Mesenteric fat pad (tissue), 1 donor: ENCODE measurements at places on chromosomes 7 and 10.

DNA sequence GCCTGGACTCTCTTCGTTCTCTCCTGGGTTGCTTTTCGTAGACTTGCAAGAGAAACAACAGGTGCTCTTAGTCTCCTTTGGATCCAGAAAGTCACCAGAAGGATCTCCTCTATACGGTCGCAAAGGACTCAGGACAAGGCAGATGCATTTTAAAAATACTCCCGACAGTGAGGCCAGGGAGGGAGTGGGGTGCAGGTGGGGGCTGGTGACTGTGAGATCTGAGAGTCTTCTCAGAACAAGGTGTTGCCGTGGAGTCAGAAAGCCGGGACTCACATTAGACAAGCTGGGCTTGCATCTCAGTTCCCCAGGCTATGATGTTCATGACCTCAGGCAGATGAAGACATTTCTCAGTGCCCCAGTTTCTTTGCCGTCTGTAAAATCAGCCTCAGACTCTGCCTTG lies 507.2 kb downstream of the TCERG1L start:
- peak; percentile 51 for DNase-seq

GRCh38 chr7:55286666-55287065 lies 78.5 kb upstream of the LANCL2 start:
- DNase-seq, result peak; percentile 28

DNA sequence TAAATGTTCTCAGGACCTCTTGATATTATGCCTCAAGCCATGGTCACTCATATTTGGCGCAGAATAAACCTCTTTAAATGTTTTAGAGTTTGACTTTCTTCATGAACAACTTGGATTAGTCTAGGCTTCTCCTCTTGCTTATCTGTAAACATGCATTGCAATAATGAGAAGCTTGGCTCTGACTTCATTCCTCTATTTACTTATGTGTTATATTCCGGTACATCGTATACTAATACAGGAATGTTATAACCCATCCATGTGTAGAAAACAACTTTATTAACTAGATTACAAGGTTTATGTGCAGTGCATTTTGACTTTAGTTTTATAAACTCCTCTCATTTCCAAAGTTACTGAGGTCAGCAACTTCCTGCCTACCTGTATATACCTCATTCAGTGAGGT lies 944.3 kb upstream of the GHITM start:
- DNase-seq, result no peak

DNA sequence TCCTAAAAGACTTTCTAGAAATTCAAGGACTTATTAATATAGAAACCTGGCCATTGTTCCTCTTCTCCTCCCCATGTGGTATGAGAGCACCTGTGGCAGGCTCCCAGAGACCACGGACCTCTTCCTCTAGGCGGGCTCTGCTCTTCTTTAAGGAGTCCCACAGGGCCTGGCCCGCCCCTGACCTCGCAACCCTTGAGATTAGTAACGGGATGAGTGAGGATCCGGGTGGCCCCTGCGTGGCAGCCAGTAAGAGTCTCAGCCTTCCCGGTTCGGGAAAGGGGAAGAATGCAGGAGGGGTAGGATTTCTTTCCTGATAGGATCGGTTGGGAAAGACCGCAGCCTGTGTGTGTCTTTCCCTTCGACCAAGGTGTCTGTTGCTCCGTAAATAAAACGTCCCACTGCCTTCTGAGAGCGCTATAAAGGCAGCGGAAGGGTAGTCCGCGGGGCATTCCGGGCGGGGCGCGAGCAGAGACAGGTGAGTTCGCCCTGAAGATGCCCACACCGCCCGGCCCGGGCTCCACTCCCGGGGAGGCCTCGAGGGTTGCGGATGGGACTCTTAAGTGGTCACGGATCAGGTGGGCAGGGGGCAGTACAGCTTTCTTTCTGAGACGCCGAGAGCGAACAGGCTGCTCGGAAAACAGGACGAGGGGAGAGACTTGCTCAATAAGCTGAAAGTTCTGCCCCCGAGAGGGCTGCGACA lies at the start of gene SLC26A4:
SLC26A4 (plus strand) TSS at position 448 of the 700 bp plus-strand sequence. CDS start 814 bp downstream, outside the sequence.
- no peak for DNase-seq

- DNase-seq, result no peak
Measured at GRCh38 chr7:41755096-41755495, 52.2 kb upstream of the INHBA start.

DNA sequence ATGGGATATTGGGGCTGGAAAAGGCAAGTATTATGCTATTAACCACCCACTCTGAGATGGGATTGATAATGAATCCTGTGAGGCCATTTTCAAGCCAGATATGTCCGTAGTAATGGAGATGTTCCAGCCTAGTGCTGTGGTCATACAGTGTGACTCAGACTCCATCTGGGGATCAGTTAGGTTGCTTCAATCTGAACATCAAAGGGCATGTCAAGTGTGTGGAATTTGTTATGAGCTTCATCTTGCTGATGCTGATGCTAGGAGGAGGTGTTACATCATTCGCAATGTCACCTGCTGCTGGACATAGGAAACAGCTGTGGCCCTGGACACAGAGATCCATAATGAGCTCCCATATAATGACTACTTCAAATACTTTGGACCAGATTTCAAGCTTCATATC lies 144.7 kb downstream of the PLCE1 start:
- no peak for DNase-seq

GRCh38 chr10:69732147-69732825 lies 69.4 kb upstream of the COL13A1 start:
- no peak for DNase-seq

GRCh38 chr10:63227207-63227895 lies 94.2 kb downstream of the NRBF2 start:
- no peak for DNase-seq

GRCh38 chr10:109892931-109893330 lies 30.4 kb downstream of the XPNPEP1 start:
- no peak for DNase-seq

DNA sequence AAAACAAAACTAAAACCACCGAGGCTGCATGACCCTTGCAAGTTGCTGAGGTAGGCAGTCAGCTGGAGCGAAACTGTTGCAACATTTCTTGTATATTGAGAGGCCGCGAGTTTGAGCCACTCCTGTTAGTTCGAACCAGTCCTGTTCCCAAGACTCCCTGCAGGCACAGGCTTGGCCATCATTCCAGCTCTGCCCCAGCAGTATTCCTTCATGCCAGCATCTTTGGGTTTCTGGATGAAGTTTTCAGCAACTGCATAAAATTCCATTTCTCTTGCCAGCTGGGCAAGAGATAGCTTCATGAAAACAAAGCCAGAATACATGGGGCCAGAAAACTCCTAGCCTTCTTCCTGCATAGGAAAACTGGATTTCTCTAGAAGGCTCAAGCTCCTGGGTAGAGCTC lies 207.6 kb downstream of the FRMD4A start:
- DNase-seq, result no peak

GRCh38 chr7:37796138-37796775 lies 52.1 kb upstream of the NME8 start:
- DNase-seq, result no peak

- no peak for DNase-seq
Measured at GRCh38 chr7:68371985-68372384, 1226.3 kb upstream of the AUTS2 start.

- no peak for DNase-seq
Measured at GRCh38 chr7:76133839-76134238, 67.9 kb upstream of the SRRM3 start.

DNA sequence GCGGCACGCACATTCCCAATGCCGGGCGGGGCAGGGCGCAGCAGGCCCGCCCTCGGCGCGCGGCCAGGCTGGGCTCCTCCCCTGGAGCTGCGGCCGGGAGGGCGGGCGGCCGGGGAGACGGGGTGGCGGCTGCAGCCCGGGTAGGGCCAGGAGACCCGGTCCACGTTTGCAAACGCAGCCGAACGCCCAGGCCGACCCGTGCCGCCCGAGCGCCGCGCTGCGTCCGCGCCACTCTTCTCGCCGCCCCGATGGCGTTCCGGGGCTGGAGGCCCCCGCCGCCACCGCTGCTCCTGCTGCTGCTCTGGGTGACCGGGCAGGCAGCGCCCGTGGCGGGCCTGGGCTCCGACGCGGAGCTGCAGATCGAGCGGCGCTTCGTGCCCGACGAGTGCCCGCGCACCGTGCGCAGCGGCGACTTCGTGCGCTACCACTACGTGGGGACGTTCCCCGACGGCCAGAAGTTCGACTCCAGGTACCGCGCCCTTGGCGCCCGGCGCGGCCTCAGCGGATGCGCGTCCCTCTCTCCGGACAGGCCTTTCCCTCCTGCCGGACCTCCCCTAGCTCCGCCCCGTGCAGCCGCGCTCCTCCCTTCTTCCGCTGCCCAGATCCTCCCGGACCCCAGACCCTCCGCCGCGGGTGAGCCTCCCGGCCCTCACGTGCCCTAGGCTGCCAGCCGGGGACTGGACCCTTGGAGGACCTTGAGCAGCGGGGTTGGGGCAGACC lies at the start of gene FKBP9:
FKBP9 (plus strand) TSS at position 115 of the 720 bp plus-strand sequence; CDS start at position 249, 134 bp downstream.
- peak; percentile 96 for DNase-seq

GRCh38 chr10:17512341-17513001 lies 58.1 kb upstream of the ST8SIA6 start:
- no peak for DNase-seq

- no peak for DNase-seq
Measured at GRCh38 chr10:48336978-48337599, 30.6 kb downstream of the MAPK8 start.

GRCh38 chr7:56483861-56484550 lies 367.8 kb upstream of the NUPR2 start:
- no peak for DNase-seq

DNA sequence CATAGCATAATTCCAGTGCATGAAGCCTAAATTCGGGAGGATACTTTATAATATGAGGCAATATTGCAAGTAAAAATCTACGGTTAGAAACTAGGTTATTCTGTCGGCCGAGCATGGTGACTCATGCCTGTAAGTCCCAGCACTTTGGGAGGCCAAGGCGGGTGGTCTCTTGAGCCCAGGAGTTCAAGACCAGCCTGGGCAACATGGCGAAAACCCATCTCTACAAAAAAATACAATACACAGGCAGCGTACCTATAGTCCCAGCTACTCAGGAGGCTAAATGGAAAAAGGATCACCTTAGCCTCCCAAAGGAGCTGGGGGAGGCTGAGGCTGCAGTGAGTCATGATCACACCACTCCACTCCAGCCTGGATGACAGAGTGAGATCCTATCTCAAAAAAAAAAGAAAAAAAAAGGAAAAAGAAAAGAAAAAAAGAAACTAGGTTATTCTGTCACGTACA lies 14.2 kb downstream of the SKAP2 start:
- no peak for DNase-seq

DNA sequence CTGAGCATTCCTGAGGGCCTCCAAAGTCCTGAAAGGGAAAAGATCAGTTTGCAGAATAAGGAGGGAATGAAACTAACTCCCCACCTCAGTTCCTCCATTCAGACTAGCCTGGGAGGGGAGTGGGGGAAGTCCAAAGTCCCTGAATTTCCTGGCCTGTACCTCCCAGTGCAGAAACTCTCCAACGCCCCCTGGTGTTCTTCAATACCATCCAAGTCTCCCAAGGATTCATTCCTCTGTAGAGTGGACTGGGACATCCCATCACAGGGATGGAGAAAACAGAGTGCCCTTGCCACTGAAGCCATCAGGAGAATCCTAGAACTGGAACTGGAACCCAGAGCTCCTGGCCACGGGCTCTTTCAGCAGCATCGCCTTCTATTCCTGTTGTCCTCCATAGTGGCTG lies 1.6 kb upstream of the COL13A1 start:
- DNase-seq, result no peak

- DNase-seq, result no peak
Measured at GRCh38 chr10:25725917-25726716, 207.9 kb upstream of the MYO3A start.

- no peak for DNase-seq
Measured at GRCh38 chr7:4790078-4790465, 14.6 kb downstream of the AP5Z1 start.

DNA sequence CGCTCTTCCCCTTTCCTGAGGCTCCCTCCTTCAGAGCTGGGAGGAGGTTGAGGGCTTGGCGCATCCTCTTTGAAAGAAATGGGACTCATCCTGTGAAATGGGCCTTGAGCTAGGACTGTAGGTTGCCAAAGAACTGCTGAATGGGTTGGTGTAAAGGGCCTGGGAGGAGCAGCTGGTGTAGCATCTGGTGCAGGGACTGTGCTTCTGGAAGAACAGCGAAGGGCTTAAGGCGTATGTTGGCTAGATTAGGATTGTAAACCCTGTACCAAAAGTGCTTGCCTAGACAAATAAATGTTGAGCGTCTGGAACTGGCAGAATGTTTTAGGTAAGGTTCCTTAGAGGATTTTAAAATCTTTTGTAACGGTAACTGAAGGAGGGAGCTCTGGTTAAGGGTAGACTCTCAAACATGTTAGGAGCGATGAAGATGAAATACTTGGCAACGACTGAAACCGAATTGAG lies 563 bp downstream of the STAM start:
- no peak for DNase-seq

- DNase-seq, result no peak
Measured at GRCh38 chr7:102436118-102436517, 2.7 kb downstream of the ORAI2 start.

DNA sequence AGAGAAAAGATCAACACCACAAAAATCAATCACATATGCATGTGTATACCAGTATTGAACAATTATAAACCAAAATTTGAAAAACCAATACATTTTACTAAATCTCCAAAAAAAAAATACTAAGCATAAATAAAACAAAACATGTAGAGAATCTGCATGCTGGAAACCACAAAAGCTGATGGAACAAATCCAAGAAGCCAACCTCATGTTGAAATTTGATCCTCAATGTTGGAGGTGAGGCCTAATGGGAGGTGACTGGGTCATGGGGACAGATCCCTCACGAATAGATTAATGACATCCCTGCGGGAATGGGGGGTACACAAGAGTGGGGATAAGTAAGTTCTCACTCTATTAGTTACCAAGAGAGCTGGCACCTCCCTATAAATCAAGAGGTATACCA lies 82.5 kb downstream of the OAT start:
- no peak for DNase-seq

GRCh38 chr10:63027531-63027930 lies 105.6 kb upstream of the NRBF2 start:
- no peak for DNase-seq

DNA sequence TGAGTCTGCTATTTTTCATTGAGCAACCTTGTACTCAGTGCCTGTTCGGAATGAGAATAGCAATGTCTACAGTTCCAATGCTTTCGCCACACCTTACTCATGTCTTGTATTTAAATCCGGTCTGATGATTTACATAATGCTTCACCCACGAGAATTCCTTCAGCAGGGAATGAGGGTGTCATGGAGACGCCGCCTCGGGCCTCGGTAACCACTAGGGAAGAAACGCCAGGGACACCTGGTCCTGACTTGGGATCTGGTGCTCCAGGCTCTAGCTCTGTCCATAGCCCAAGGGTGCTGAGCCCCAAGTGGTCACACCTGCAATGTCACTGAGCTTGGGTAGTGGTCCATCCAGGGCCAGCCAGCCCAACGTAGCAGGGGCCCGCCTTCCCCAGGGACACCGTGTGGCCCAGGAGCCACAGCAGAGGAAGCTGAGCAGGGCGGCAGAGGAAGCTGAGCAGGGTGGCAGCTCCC lies 37.4 kb downstream of the PRKAG2 start:
- DNase-seq, result no peak

DNA sequence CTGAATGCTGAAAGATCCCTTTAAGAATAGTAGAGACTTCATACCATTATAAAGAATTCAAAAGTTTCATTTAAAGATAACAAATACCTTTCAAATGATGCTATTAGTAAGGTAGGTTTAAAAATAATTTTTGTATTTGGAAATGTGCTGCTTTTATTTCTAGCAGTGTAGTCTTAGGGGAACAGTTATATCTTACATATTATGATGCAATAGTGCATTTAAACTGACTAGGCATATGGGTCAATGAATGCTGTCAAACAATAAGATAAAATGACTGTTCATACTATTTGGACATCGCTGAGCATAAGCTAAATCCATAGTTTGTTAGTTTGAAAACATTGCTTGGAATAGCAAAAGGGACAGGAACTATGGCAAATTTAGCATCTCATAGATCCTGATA lies 354.8 kb upstream of the SEMA3A start:
- no peak for DNase-seq
